Astrocyte (in vitro differentiated cells and primary cell): ENCODE measurements at places on chromosomes 4 and X.

GRCh38 chrX:20767346-20767745, 500.6 kb upstream of the RPS6KA3 start:
- DNase-seq, result no peak
- H3K36me3 ChIP-seq, result no peaks in the 10 kb centered on the region
- no peak overlapping the region for H3K4me3 ChIP-seq
- H3K27me3 ChIP-seq, result no peaks in the 10 kb centered on the region

- no peak for DNase-seq
- no peaks in the 10 kb centered on the region for H3K36me3 ChIP-seq
- H3K27me3 ChIP-seq, result no peaks in the 10 kb centered on the region
- H3K4me3 ChIP-seq, result no peak overlapping the region
Measured at GRCh38 chr4:94759767-94760211, 2.0 kb downstream of the BMPR1B start.

- H3K27ac ChIP-seq, result no peak overlapping the region
- H3K27me3 ChIP-seq, result no peaks in the 10 kb centered on the region
- no peak for DNase-seq
- H3K4me1 ChIP-seq, result peaks cover 31% of the 10 kb centered on the region
- H3K4me3 ChIP-seq, result no peak overlapping the region
Measured at GRCh38 chrX:21948897-21949578, 8.5 kb downstream of the SMS start.

- H3K4me1 ChIP-seq, result peaks cover 45% of the 10 kb centered on the region
- peak overlapping the region; percentile 97 for H3K27ac ChIP-seq
- no peaks in the 10 kb centered on the region for H3K27me3 ChIP-seq
- peak; percentile 99 for DNase-seq
- H3K4me3 ChIP-seq, result no peak overlapping the region
Measured at GRCh38 chr4:13918110-13918509, 290.6 kb upstream of the BOD1L1 start.

DNA sequence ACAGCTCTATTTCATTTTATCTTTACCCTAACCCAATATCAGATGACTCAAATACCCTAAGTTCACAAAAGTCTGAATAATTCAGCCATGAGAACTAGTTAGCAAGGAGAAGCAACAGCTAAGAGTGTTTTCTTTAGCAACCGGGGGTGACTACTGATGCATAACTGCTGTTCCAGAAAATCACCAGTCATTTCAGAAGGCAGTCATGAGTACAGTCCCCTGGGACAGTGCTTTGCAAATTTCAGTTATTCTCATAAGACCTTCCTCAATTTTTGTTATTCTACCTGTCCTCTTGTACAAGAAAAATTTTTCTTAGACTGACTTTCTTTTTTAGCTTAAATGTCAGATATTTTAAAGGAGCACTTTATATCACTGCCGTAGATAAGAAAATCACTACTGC, 16.4 kb downstream of the BANK1 start:
- H3K4me3 ChIP-seq, result no peak overlapping the region
- H3K27me3 ChIP-seq, result no peaks in the 10 kb centered on the region
- DNase-seq, result no peak
- H3K27ac ChIP-seq, result no peak overlapping the region
- H3K36me3 ChIP-seq, result no peaks in the 10 kb centered on the region

DNA sequence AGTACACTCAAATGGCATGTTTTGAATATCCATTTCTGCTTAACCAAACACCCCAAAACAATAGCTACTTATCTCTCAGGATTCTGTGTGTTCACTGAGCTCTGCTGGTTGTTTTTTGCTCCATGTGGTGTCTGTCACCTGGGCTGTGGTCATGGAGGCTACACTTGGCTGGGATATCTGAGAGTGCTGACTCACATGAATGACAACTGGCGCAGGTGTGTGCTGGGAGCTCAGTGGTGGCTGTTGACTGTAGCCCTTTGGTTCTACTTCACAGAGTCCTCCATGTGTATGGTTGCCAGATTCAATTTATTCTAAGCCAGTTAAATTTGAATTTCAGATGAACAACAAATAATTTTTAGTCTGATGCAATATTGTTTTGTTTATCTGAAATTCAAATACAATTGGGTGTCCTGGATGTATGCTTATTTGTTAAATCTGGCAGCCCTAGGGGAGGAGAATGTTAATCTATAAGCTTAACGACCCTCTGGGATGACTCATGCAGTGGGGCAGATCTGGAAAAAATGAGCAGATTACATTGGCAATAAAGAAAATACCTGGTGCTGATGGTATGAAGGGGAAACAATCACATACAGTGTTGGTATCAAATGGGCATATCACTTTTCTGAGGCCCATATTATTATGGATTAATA, 28.2 kb upstream of the TCEAL4 start:
- no peak overlapping the region for H3K4me3 ChIP-seq
- DNase-seq, result no peak
- H3K4me1 ChIP-seq, result no peaks in the 10 kb centered on the region
- no peaks in the 10 kb centered on the region for H3K27me3 ChIP-seq
- H3K27ac ChIP-seq, result no peak overlapping the region

- no peak for DNase-seq
- H3K27ac ChIP-seq, result no peak overlapping the region
- no peak overlapping the region for H3K4me3 ChIP-seq
- no peaks in the 10 kb centered on the region for H3K27me3 ChIP-seq
- no peaks in the 10 kb centered on the region for H3K4me1 ChIP-seq
Measured at GRCh38 chr4:6517171-6517570, 44.8 kb upstream of the PPP2R2C start.

- H3K27me3 ChIP-seq, result no peaks in the 10 kb centered on the region
- no peak overlapping the region for H3K4me3 ChIP-seq
- peaks cover 26% of the 10 kb centered on the region for H3K36me3 ChIP-seq
- H3K4me1 ChIP-seq, result no peaks in the 10 kb centered on the region
- no peak overlapping the region for H3K27ac ChIP-seq
Measured at GRCh38 chr4:26410385-26411293, 79.6 kb downstream of the CCKAR start.

DNA sequence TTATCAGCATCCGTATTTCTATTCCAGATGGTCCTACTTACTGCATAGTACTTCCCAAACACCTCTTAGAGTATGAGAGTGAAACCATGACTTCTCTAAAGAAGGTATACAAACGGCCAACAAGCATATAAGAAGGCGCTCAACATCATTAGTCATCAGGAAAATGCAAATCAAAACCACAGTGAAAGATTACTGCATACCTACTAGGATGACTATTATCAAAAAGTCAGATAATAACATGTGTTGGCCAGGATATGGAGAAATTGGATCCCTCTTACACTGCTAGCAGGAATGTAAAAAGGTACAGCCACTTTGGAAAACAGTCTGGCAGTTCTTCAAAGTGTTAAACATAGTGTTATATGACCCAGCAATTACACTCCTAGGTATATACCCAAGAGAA, 215.3 kb upstream of the CXorf66 start:
- H3K4me1 ChIP-seq, result peaks cover 7% of the 10 kb centered on the region
- H3K27ac ChIP-seq, result peak overlapping the region; percentile 4
- no peaks in the 10 kb centered on the region for H3K36me3 ChIP-seq
- H3K27me3 ChIP-seq, result no peaks in the 10 kb centered on the region
- no peak overlapping the region for H3K4me3 ChIP-seq

- no peak overlapping the region for H3K4me3 ChIP-seq
- DNase-seq, result no peak
- peaks cover 4% of the 10 kb centered on the region for H3K4me1 ChIP-seq
- no peaks in the 10 kb centered on the region for H3K27me3 ChIP-seq
- no peaks in the 10 kb centered on the region for H3K36me3 ChIP-seq
- H3K27ac ChIP-seq, result no peak overlapping the region
Measured at GRCh38 chr4:168598191-168598590, 101.3 kb downstream of the PALLD start.

- peak overlapping the region; percentile 32 for H3K27ac ChIP-seq
- H3K36me3 ChIP-seq, result no peaks in the 10 kb centered on the region
- peak; percentile 91 for DNase-seq
- H3K27me3 ChIP-seq, result no peaks in the 10 kb centered on the region
- peaks cover 9% of the 10 kb centered on the region for H3K4me1 ChIP-seq
Measured at GRCh38 chr4:127143460-127144195, 489.1 kb upstream of the INTU start.

DNA sequence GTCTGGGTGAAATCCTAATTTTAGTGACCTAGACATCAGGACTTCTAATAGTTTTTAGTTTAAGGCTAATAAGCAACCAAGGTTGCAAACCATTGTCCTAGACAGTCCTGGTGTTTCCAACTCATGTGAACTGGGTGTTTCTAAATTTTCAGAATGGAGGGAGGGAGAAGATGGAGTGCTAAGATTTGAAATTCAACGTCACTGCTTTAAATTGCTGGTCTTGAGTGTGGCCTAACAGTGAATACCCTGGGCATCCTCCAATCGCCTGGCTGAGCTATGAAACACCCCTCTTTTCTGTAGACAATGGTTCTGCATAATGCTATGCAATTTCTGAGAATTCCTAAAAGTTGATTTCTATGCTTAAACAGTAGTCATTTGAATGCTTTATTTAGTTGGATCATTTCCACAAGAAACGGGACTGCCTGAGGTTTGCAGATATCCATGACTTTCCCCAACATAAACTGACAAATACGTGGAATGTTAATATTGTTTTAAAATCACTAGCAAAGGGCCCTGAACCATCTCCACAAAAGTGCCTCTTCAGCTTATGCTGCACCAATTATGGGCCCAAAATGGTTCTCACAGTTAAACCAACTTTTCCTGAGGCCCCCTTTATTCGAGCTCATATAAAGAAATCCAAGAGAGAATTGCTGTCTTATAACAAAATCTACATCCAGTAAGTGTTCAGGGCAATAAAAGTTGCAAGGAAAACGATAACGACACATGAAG, 1.1 kb downstream of the FBXL5 start:
- peak; percentile 71 for DNase-seq
- H3K27me3 ChIP-seq, result no peaks in the 10 kb centered on the region
- H3K4me3 ChIP-seq, result peak overlapping the region; percentile 91
- H3K4me1 ChIP-seq, result peaks cover 27% of the 10 kb centered on the region

DNA sequence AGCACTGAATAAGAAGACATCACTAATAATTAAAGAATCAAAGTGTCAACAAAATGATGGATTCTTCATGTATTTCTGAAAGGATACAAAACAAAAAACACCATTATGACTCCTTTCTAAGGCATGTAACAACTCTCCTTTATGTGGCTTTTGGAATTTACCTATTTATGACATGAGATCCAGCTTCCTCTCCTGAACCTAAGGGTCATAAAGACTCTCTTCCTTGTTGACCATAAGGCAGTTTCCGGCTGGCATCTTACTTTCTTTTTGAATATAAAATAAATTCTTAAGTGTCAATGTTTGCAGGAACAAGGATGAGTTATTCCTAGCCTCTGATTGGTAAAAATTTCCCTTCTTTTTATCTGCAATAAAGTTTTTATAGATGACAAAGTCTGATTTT, 111.1 kb upstream of the GRPR start:
- no peaks in the 10 kb centered on the region for H3K4me1 ChIP-seq
- H3K36me3 ChIP-seq, result no peaks in the 10 kb centered on the region
- DNase-seq, result no peak
- no peaks in the 10 kb centered on the region for H3K27me3 ChIP-seq
- H3K4me3 ChIP-seq, result no peak overlapping the region
- no peak overlapping the region for H3K27ac ChIP-seq

DNA sequence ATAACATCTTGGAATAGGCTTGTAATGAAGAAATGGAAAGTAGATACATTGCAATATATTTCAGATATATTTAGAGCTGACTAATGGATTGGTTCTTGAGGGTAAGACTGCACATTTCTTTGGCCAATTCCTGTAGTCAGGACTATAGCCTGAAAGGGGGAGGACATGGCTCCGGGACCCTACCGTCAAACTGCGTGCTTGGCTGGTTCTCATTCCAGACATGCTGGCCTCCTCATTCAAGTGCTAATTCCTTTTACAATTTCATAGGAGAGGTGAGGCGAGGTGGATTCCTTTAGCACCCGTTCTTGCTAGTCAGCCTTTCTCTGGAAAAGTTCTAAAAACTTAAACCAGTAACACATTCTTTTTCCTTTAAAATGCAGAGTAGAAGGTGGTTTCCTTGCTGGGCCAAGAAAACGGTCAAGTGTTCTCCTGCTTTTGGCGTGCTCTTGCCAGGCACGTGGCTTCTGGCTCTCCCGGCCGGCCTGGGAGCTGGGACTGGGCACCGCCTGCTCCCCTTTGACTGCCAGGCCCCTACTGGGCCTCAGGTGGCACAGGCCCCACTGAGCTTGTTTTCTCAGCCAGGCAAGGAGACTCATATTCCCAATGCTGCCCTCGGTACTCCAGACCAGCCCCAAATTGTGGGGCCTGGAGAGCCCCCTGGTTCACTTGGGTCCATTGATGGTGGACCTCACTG, 167.2 kb downstream of the STK32B start:
- H3K27ac ChIP-seq, result no peak overlapping the region
- no peak for DNase-seq
- H3K36me3 ChIP-seq, result no peaks in the 10 kb centered on the region
- H3K4me3 ChIP-seq, result no peak overlapping the region
- H3K27me3 ChIP-seq, result no peaks in the 10 kb centered on the region

DNA sequence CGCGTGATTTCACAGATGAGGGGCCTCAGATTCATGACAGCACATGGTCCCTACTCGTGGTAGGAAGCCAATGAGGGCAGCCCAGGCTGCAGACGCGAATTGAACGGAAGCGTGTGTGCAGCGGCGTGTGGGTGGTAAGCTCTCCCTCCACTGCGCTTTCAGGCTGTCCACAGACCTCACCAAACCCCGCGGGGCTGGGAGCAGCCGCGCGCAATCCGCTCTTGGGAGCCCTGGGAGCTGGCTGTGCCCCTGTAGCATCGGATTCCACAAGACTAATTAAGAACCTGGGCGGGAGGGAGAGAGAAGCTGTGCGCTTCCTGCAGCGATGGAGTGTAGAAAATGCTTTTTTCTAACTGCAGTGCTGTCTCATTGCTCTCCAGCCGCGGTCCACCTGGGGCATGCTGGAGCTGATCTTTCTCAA, 134.9 kb downstream of the STOX2 start:
- no peak overlapping the region for H3K4me3 ChIP-seq
- no peaks in the 10 kb centered on the region for H3K36me3 ChIP-seq
- no peaks in the 10 kb centered on the region for H3K4me1 ChIP-seq
- H3K27me3 ChIP-seq, result no peaks in the 10 kb centered on the region
- no peak for DNase-seq
- H3K27ac ChIP-seq, result no peak overlapping the region

GRCh38 chrX:103666202-103667107, 20.0 kb downstream of the MORF4L2 start:
- no peaks in the 10 kb centered on the region for H3K27me3 ChIP-seq
- no peaks in the 10 kb centered on the region for H3K4me1 ChIP-seq
- no peak overlapping the region for H3K27ac ChIP-seq
- DNase-seq, result no peak
- H3K36me3 ChIP-seq, result no peaks in the 10 kb centered on the region

GRCh38 chr4:184416913-184417734, 57.2 kb downstream of the IRF2 start:
- peaks cover 16% of the 10 kb centered on the region for H3K4me1 ChIP-seq
- no peaks in the 10 kb centered on the region for H3K36me3 ChIP-seq
- no peak for DNase-seq
- peak overlapping the region; percentile 49 for H3K27ac ChIP-seq
- no peak overlapping the region for H3K4me3 ChIP-seq

DNA sequence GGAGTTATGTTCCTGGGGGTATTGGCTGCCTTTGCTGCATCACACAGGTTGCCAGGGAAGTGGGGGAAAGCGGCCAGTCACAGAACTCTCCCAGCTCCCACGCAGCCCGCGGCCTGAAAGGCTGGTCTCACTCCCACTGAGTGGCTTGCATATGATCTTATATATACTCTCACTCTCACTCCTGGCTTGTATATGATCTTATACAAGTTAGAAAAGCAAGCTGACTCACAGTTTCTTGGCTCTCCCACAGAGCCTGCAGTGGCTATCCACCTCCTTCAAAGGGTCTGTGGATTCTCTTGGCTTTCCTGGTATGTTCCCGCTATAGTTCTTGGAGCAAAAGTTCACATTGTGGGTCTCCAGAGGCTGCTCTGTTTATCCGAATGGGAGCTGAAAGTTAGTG, 833.5 kb upstream of the GALNTL6 start:
- H3K36me3 ChIP-seq, result no peaks in the 10 kb centered on the region
- no peak overlapping the region for H3K27ac ChIP-seq
- H3K4me3 ChIP-seq, result no peak overlapping the region
